ENCODE measurements at places on chromosomes 6 and 20. TPM values are rescaled to one million over a fixed set of nuclear protein-coding genes. Genes with fewer than 3 reads are reported as not detected.

Gene FITM2
- total RNA-seq = 3.4 TPM

Gene TXLNB
- total RNA-seq = not detected

Gene SGK2
- 0.04 TPM for total RNA-seq

Gene ZSCAN23
- total RNA-seq = 1.1 TPM

Gene PRICKLE4
- 0.42 TPM for total RNA-seq

Gene LAMA4
- not detected for total RNA-seq

Gene SRXN1
- 51.9 TPM for total RNA-seq

Gene EIF2S2
- total RNA-seq = 144 TPM

Gene HSD17B8
- 16.7 TPM for total RNA-seq

Gene KCNQ2
- total RNA-seq = not detected
